ENCODE measurements at places on chromosomes 7 and 10.

DNA sequence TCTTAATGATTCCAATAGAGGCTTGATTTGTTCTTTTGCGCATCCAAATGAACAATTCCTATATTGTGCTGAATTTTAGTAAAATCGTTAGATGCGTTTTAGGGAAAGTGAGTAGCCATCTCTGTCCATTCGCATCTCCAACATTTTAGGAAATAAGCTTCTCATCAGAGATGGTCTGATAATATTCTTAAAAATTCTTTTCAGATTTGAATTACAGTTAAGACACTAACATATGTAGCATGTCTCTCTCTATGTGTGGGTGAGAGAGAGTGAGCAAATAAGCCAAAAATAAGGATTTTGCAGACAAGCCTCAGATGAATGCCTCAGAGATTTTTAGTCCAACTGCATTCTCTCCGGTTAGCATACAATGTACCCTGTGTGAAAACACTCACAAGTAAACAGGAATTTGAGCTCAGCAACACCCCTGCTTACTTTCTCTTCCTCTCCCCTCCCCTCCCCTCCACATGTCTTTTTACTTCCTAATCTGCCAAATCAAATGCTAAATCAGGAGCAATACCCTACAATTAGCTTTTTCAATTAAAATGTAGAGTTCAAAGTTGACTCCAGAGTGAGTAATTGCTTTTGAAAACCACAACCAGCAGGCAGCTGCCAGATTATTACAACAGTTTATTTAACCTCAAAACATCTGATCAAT is 354.4 kb downstream of the CRPPA start:
- DNase-seq, result no peak

DNA sequence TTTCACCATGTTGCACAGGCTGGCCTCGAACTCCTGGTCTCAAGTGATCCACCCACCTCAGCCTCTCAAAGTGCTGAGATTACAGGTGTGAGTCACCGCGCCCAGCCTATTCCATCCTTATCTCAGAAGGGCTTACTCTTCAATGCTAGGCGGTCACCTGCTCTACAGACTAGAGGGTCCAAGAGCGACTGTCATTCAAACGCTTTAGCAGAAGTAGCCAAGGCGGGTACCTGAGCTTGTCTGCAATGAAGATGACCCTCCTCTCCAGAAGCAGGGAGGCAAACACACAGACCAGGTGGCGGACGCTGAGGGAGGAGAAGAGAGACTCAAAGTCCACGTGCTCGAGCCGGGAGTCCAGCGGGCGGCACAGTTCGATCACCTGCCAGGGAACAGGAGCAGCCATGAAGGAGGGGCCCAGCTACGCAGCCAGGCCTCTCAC is 65.1 kb upstream of the MKRN1 start:
- peak; percentile 71 for DNase-seq

DNA sequence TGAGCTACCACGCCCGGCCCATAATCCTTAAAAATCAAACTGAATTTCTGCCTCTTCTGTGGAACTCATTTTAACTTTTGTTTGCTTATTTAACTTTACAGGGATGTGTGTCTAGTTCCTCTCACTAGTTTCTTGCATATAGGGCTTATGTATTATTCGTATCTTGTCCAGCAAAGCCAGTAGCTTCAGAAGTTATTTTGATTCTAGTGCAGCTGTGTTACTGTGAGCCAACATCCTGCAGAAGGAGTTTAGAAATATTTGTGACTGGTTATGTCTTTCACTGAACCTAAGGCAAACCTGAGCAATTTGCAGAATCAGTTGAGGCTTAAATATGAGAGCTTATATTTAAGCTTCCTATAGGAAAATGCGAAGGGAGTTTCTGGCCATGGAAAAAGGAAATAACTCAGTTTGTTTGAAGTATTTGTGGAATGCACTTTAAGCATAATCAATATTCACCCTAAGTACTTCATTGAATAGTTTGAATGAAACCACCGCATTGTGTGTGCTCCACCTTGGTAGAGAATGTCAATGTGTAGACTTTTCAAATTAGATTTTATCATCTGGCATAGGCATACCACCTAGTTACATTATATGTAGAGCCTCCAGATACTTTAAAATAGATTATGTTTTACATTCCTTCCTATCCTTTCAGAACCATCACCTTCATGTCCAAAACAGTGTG is 90.8 kb downstream of the MCU start:
- DNase-seq, result no peak

GRCh38 chr7:106775552-106775936 is 89.5 kb upstream of the PIK3CG start:
- no peak for DNase-seq

DNA sequence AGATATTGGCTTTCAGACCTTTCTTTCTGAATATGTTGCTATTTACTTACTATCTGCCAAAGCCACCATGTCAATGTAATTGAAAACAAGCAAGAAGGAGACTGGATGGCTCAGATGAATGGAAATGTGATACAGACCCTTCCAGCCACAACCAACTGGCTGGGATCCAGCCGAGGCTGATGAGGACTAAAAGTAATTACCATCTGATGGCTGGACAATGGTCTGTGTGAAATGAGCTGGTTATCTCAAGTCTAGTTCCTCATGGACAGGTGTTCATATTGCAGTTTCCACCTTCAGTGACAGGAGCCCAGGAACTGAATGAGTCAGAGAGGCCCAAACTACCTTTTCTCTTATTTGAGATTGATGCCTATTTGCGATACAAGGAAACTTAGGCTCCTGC is 267.5 kb downstream of the GATA3 start:
- DNase-seq, result no peak

DNA sequence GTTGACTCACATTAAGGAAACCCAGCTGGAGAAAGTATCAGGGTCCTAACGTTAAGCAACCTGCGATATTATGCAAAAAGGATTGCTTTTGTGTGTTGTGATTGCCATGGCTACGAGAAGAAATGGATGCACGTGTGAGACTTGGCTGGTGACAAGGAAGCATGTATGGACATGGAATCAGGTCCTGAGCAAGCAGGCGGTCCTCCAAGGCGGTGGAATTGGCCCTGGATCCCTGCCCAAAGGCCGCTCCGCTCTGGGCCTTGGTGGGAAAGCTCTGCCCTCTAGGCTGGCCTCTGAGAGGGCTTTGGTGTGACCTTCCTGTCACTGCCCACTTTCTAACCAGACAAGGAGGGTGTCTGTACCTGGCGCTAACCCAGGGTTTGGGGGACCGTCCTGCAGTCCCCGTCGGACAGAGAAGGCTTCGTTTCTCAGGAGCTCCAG is 192.1 kb downstream of the EBF3 start:
- DNase-seq, result peak; percentile 63

DNA sequence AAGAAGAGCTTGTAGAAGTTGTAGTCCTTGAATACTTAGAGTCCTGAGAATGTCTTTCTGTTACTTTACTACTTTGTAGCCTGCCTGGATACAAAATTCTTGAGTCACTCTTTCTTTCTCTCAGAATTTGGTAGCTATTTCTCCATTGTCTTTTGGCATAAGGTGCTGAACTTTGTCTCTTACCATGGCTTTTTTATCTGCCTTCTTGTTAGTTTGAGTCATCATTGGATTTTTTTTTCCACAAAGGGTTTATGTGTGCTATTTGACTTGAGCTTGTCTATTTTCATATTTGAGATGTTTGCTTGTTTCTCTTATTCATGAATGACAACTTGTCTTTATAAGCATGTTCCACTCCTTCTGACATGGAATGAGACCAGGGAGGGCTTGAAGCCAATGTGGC is 74.5 kb upstream of the EXOC6 start:
- no peak for DNase-seq

- DNase-seq, result no peak
Measured at GRCh38 chr7:127359011-127359410, 33.5 kb downstream of the ZNF800 start.

DNA sequence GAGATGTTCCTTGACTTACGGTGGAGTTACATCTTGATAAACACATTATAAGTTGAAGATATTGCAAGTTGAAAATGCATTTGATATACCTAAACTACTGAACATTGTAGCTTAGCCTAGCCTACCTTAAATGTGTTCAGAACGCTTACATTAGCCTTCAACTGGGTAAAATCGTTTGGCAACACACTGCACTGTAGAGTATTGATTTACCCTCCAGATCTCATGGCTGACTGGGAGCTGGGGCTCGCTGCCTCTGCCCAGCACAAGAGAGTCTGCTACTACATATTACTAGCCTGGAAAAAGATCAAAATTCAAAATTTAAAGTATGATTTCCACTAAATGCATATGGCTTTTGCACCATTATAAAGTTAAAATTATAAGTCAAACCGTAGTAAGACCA is 7.5 kb upstream of the AGR3 start:
- no peak for DNase-seq

GRCh38 chr10:131350660-131351059 is 39.1 kb upstream of the TCERG1L start:
- DNase-seq, result no peak

DNA sequence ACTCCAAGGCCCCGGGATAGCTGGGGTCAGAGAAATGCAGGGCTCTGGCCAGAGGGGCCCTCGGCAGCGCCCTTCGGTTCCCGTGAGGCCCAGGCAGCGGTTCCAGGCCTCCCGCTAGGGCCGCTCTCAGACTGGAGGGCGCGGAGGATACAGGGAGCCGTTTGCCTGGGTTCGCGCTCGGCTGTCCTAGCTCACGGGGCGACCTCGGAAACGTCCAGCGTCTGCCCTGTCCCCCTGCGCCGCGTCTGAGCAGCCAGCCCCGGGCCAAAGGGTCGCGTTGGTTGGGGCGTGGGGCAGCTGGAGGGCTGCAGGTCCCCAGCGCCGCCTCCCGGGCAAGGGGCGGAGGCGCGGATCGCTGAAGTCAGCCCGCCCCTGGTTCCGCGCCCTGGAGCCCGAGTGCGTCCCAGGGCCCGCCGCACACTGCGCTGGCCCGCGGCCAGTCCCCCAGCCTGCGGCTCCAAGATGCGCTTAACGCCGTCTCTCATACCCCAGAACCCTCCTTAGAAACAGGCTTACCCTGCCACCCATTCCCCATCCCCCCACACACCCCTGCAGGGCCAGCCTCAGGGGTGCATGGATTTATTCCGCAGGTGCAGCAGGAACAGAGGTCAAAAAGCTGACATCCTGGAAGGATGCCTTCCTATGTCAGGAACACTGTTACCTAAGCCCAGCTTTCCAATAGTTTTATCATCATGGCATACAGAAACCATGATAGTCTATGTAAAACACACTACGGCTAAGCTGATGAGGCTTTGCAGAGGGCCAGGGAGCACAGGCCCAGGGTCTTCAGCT is 22.1 kb upstream of the OPN4 start:
- DNase-seq, result no peak

GRCh38 chr10:113644185-113645120 is 19.4 kb downstream of the NRAP start:
- DNase-seq, result no peak

- peak; percentile 67 for DNase-seq
Measured at GRCh38 chr10:122468926-122469781, 7.8 kb downstream of the HTRA1 start.

GRCh38 chr7:44661233-44661632 is 54.8 kb downstream of the OGDH start:
- no peak for DNase-seq

GRCh38 chr7:134140889-134141867 is 14.0 kb downstream of the LRGUK start:
- DNase-seq, result no peak

GRCh38 chr7:106049139-106049752 is 62.9 kb downstream of the SYPL1 start:
- DNase-seq, result no peak

DNA sequence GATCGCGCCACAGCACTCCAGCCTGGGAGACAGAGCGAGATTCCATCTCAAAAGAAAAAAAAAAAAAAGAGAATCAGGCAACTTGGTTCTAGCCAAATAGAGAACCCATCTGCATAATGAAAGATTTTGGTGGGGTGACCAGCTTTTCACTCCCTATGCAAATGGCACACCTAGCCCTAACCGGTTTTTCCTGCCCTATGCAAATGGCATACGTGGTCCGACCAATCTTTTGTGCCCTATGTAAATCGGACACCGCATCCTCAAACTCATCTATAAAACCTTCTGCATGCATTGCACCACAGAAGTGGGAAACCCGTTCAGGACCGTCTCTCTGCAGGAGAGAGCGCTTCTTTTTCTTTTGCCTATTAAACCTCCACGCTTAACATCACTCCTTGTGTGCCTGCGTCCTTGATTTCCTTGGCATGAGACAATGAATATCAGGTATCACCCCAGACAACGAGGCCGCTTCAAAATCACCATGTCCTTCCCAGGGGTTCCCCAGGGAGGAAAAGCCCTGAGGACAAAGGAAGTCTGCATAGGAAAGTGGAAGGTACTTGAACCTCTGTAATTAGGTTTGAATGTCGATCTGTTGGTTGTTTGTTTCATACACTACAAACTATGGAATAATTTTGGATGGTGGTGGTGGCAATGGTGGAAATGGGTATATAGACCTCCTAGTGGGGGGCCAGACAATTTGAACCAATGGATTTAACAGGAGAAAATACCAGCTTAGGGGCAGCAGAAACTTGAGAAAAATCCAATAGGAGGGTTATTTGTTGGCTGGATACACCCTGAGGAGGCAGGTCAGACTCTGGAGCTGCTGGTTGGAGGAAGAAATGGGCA is 396.2 kb downstream of the TYW1 start:
- DNase-seq, result no peak

DNA sequence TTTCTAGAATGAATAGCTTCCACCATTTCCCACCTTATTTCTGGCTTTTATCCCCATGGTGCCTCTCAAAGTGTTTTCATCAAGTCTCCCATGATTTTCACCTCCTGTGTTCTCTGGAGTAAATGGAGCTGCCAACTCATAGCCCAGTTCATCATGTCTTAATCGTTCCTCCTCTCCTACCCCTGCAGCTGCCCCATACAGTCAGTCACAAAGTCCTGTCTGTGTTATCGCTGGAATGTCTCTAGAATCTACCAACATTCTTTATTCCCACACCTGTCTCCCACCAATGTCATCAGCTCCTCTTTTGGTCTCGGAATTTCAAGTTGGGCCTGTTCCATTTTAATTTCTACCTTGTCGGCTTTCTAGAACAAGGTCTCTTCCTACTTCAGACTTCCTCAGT is 178.9 kb downstream of the MLLT10 start:
- DNase-seq, result no peak

GRCh38 chr7:155234158-155234492 is 63.6 kb upstream of the INSIG1 start:
- DNase-seq, result no peak

DNA sequence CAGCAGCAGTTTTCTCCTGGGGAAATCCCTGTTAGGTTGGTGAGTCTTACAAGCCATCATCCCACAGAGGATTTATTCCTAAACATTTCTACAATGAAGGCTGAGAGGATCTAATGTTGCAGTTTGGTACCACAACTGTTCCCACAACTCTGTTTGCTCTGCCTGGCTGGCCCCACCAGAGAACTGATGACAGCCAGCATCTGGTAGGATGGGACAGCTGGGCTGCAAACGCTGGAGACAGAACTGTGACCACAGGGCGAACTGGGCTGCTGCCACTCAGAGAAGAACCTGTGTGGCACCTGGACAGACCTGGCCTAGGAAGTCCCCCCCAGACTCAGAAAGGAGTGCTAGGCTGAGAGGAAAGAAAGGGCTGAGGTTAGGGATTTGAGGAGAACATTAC is 94.8 kb downstream of the CALN1 start:
- no peak for DNase-seq

DNA sequence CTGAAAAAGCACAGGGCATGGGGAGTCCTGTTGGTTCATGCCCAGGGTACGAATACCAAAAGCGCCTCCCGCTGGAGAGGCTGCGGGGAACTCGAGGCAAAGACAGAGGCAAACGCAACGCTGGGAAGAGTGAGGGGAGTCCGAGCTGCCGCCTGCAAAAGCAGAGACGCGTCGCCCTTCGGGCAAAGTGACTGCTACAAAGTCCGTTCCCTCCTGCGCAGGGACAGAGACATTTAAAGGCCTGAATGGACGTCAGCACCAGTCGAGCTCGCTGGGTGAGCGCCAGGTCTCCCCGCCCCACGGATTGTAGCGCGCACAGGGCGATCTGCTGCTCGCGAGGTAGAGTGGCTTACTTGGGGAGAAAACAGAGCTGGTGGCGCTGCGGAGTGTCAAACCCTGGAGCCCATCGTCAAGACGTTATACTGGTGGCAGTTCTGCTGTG is 732.8 kb downstream of the ZWINT start:
- DNase-seq, result no peak
